ENCODE measurements at places on chromosomes 13 and 19. TPM values are rescaled to one million over a fixed set of nuclear protein-coding genes. Genes with fewer than 3 reads are reported as not detected.

- H3K4me1 ChIP-seq: no peaks in the 10 kb centered on the region
- no peak for DNase-seq
- H3K27me3 ChIP-seq: no peaks in the 10 kb centered on the region
- H3K4me3 ChIP-seq: no peak overlapping the region
Observed at GRCh38 chr13:85537601-85538000, 261.6 kb downstream of the SLITRK6 start.

GRCh38 chr13:20911037-20911436 is 8.5 kb upstream of the XPO4 start:
- no peaks in the 10 kb centered on the region for H3K36me3 ChIP-seq
- DNase-seq: no peak
- H3K4me1 ChIP-seq: no peaks in the 10 kb centered on the region
- H3K27ac ChIP-seq: no peak overlapping the region
- H3K4me3 ChIP-seq: no peak overlapping the region

ANGPTL8 gene
- polyA plus RNA-seq: 0.21 TPM

OPA3 gene
- polyA plus RNA-seq: 11.1 TPM

Data from SK-N-SH (cell line).